ENCODE measurements at places on chromosomes 6 and 20. TPM values are rescaled to one million over a fixed set of nuclear protein-coding genes. Genes with fewer than 3 reads are reported as not detected.

The WFDC12 gene
- total RNA-seq: not detected

The ELOVL4 gene
- 2.1 TPM for total RNA-seq

The CSE1L gene
- 136 TPM for total RNA-seq

The BFSP1 gene
- total RNA-seq: 4.4 TPM

The VWA7 gene
- 0.65 TPM for total RNA-seq

The BTNL2 gene
- not detected for total RNA-seq

The ENPP4 gene
- 6.4 TPM for total RNA-seq

The SYCP2L gene
- total RNA-seq: 3.4 TPM

The JPH2 gene
- total RNA-seq: 2.9 TPM

The RAET1E gene
- not detected for total RNA-seq

The SAPCD1 gene
- 4.4 TPM for total RNA-seq

The OLIG3 gene
- not detected for total RNA-seq

GRCh38 chr6:109048176-109048575 lies 46.5 kb downstream of the SESN1 start:
- DNase-seq: no peak

DNA sequence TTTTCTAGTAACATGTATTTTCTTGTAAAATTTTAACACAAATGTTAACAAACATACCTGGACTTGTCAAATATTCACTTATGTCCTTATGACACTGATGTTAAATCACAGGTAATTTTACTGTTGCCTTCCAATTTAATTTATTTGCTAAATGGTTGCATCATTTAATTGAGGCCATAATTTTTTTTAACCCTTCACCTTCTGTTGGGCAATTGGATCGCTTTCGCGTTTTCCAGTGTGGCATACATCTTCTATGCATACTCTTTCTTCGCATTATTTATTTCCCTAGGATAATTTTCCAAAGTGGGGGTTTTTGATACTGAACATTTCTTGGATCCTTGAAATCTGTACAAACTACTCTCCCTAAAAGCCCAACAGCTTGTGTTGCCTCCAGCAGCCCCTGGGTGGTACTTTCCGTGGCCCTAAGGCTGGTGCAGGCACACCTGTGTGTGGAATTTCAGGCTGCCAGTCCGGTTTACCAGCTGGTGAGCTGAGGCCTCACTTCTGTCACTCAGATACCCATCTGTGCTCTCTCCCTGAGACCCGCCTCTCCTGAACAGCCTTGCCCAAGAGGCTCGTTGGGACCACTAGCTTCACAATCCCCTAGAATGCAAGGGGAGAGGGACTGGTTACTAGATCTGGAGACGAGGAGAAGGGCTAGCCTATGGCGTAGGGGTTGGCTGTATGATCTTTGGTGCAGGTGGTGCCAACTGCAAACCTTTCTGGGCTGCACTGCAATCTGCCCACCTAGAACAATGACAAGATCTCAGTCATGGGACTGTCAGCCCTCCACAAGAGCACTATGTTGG lies 11.2 kb upstream of the C20orf144 start:
- DNase-seq: no peak

GRCh38 chr6:56096541-56096940 lies 150.8 kb downstream of the COL21A1 start:
- no peak for DNase-seq

DNA sequence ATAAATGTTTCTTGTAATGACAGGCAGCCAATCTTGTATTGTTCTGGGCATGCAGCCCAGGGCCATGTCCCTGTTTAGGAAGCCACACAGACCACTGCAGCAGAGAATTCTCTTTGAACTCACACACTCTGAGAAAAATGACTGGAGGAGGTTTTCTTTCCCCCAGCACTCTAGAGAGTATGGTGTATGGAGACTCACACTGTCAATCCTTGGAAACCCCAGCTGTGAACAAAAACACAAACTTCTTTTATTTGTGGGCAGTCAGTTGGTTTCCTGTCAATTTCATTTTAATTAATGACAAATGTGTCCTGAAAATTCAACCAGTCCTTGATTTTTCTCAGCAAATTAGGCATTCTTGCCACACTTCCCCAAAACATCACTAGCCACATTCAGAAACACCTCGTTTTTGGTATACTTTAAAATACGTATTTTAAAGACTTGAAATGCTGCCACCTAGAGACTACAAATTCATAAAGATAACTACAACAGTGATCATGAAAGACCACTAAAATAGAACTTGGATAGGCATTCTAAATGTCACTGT lies 52.9 kb upstream of the UFL1 start:
- DNase-seq: no peak

- DNase-seq: no peak
Observed at GRCh38 chr20:40497899-40498691, 190.9 kb downstream of the MAFB start.

- DNase-seq: no peak
Observed at GRCh38 chr6:85795945-85796344, 153.3 kb upstream of the SYNCRIP start.

DNA sequence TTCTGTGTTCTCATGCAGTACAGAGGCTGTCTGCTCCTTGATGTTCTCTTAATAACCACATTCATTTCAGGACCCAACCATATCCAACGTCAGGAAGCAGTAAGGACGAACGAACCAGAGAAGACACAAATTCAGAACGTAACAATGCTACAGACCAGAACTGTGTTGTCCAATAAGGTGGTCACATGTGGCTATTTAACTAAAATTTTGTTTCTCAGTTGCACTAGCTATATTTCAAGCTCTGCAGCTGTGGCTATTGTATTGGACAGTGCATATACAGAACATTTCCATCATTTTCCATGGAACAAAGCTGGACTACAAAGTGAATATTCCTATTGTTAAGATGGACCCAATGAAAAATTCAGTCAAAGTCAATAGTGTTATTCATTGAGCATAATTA lies 27.0 kb downstream of the MAP7 start:
- no peak for DNase-seq

- DNase-seq: no peak
Observed at GRCh38 chr20:40765814-40766480, 76.9 kb upstream of the MAFB start.

DNA sequence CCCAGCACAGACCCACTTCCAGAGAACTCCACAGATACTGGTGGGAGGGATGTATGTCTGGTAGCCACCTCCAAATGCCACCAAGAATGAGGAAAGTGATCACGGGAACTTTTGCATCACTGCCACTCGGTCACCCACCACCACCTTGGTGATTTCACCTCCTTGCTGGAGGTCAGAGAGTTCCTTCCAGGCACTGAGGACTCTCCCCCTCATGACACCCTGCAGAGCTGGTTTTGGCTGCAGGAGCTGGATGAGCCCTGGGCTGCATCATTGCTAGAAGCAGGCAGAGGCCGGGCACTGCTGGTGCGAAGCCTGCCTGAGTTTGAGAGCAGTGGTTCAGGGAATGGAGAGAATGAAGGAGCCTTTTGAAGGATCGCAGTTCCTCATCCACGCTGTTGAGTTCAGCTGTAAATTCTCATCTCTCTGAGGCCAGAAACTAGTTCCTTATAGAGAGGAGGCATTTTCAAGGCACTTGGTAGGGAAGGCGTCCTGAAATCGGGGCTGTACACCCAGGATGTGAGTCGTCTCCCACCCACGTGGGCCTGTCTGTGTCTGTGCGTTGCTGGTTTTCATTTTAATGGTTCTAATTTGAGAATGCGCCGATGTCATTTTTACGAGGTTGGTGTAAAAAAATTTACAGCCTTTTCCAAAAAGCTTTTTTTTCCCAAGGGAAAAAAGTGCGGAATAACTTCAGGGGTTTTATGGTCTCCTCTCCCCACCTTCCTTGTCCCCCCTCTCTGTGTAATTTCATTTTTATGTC lies 25.0 kb downstream of the FOXP4 start:
- no peak for DNase-seq

DNA sequence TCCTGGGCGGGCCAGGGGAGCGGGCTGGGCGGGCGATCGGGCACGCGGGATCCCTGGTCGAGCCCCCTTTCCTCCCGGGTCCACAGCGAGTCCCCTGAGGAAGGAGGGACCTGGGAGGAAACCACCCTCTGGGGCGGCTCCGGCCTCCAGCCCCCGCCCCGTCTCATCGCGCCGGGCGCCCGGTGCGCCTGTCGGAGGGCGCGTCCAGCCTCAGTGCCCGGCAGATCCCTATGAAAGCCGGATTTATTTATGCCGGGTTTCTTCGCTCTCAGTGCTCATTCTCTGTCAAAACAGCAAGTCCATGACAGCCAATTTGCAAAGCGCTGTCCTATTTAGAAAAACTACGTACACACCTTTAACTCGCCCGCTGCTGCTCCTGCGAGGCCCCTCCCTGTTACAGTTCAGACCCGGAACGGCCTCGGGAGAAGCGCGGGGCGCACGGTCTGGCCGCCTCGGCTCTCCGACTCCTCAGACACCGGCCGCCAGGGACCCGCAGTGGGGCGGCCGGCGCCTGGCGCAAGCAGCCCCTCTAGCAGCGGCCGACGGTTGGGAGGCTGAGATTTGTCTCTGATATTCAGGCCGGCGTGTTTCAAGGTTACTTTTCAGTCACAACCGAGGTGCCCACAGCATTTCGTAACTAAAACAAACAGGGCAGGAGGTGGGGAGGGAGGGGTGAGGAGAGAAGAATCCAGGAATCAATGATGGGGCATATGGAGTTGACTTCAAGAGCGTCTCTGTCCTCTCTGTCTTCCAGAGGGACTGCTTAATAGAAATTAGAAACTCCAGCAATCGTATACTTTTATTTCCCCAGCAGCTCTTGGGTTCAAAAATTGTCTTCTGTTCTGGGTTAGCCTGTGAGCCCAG lies 782 bp upstream of the FOXA2 start:
- DNase-seq: no peak

- no peak for DNase-seq
Observed at GRCh38 chr6:163708466-163708865, 293.9 kb downstream of the QKI start.

GRCh38 chr20:64065062-64065973 lies 2.3 kb downstream of the TCEA2 start:
- no peak for DNase-seq

GRCh38 chr20:5080384-5080877 lies 39.3 kb downstream of the PCNA start:
- no peak for DNase-seq

All from epithelial cell of proximal tubule (primary cell).